ENCODE measurements at places on chromosomes 5 and 9.

DNA sequence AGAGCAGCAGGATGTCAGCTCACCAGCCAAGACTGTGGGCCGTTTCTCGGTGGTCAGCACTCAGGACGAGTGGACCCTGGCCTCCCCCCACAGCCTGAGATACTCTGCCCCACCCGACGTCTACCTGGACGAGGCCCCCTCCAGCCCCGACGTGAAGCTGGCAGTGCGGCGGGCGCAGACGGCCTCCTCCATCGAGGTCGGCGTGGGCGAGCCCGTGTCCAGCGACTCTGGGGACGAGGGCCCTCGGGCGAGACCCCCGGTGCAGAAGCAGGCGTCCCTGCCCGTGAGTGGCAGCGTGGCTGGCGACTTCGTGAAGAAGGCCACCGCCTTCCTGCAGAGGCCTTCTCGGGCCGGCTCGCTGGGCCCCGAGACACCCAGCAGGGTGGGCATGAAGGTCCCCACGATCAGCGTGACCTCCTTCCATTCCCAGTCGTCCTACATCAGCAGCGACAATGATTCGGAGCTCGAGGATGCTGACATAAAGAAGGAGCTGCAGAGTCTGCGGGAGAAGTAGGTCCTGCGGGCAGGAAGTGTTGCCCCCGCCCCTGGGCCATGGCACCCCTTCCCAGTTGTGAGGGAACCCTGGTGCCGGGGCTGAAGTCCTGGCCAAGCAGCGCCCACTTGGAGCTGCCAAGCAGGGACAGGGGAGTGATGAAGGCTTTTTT lies 108.9 kb downstream of the WNK2 start:
- no peak for DNase-seq

GRCh38 chr9:120875195-120875565 lies 1.8 kb downstream of the PHF19 start:
- no peak for DNase-seq

- DNase-seq: no peak
Observed at GRCh38 chr5:71658916-71659662, 60.0 kb upstream of the CARTPT start.

DNA sequence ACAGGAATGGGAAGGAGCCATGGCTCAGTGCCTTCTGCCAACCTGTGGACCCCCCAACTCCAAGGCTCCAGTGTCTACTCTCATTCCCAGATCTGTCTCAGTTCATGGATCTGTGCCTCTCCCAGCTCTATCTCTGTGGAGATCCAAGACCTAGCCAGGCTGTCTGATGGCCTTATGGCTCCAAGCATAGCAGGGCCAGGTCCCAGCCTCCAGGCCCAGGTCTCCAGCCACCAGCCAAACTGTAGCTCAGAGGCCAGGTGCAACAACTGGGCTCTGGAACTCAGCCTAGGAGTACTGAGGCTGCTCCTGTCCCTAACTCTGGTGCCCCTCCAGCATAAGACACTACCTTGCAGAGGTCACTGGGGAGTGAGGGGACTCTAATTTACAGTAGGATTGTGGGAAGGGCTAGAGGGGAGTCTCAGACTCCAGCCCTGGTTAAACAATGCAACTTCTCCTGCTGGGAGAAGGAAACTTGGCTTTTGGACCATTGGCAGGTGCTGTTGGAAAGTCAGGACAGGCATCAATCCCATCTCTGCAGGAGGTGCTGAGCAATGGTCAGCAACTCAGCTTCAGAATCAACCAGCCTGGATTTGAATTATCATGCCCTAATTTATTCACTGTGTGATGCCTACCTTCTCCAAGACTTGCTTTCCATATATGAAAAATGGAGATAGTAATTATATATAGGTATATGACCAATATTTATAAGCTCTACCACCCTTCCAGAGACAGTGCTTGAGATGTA lies 63.0 kb downstream of the PCDH1 start:
- no peak for DNase-seq

DNA sequence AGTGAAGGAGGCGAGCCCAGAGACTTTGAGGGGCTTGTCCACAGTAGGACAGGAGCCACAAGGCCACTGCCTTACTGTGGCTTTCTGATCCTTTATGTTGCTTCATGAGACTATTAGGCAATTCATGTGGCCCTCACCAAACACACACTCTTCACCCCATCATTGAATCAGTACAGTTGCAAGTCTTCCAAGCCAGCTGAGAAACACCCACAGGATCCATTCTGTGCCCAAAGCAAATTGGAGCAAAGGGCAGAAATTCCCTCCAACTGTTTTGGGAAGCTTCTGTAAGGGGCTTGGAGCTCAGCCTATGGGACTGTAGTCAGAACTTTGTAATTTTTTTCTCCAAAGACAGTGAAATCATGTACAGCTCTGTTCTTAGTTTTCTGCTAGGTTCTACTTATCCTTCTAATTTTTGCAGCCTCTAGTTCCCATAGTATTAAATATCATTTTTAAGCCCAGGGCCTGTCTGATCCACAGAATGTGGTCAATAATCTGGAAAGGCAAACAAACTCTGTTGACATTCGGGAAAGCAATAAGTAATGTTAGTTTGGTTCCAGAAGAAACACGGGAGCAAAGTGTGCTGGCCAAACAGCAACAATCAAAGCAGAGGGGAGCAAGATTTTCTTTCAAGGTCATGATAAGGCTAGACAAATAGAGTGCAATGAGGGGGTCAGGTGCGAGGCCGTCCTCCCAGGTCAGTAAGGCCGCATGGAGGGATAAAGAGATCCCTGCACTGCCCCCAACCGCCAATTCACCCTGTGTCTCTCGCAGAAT lies 47.0 kb downstream of the UBE2QL1 start:
- no peak for DNase-seq

GRCh38 chr5:580436-580835 lies 31.7 kb upstream of the CEP72 start:
- no peak for DNase-seq

DNA sequence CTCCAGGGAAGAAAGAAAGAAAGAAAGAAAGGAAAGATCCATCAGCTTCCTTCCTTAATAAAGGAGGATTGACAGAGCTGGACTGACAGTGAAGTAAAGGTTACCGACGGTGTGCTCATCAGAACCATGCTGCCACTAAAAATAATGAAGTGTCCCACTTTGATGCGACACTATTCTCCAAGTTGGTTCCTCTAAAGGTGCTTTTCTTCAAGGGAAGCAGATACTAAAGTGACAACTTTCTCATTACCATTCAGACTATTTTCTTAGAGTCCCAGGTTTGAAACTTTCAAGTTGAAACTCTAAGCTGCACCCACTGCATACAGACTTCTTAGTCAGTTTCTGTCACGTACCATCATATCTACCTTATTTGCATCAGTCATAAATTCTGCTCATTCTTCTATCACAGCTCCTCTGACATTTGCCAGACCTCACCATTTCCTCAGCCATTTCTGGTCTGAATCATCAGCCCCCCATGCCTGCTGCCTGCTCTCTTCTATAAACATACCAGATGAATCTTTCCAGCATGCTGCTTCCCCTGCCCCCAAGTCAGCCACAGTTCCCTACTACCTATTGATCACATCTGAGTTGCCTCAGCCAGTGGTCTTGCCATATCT lies 177.6 kb downstream of the DEPDC1B start:
- DNase-seq: no peak

GRCh38 chr5:35213608-35214007 lies 16.7 kb downstream of the PRLR start:
- no peak for DNase-seq

All from WERI-Rb-1 (cell line).